ENCODE measurements at places on chromosomes 7 and 10. TPM values are rescaled to one million over a fixed set of nuclear protein-coding genes. Genes with fewer than 3 reads are reported as not detected.

The UCMA gene
- total RNA-seq = not detected

The HMX3 gene
- not detected for total RNA-seq

The PODXL gene
- 27.9 TPM for total RNA-seq

The NET1 gene
- total RNA-seq = 69.9 TPM

The TUBB8 gene
- total RNA-seq = not detected

The TECPR1 gene
- 20.9 TPM for total RNA-seq

- no peak for DNase-seq
Observed at GRCh38 chr7:50663396-50664102, 98.3 kb upstream of the DDC start.

GRCh38 chr10:63769367-63769766, 248.2 kb downstream of the REEP3 start:
- DNase-seq = no peak

DNA sequence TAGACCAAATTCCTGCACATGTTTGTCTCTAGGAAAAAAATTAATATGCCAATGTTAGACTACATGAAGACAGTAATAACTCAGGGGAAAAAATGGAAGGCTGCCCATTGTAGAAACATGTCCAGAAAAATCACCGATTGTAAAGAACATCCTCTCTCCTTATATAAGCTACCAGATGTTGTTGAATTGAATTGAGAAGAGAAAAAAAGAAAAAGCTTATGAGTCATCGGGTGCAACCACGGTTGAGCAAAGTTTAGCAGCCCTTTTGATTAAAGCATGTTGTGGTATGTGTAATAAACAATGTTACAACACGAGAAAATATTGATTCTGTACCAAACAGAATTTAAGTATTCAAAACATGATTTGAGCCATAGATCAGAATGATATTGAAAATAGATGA, 102.3 kb upstream of the ARHGAP21 start:
- DNase-seq = no peak

DNA sequence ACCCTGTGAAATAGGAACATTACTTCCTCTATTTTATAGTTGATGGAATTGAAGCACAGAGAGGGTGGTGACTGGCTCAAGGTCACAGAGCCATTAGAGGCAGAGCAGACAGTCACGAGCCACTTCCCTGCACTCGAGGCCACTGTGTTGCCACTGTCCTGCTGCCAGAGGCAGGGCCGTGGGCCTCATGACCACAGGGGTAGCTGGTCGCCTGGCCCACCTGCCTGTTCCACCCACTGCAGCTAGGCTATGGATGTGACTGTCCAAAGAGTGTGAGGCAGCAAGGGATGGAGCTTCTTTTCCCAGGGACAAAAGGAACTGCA, 38.2 kb downstream of the RPS24 start:
- DNase-seq = no peak

DNA sequence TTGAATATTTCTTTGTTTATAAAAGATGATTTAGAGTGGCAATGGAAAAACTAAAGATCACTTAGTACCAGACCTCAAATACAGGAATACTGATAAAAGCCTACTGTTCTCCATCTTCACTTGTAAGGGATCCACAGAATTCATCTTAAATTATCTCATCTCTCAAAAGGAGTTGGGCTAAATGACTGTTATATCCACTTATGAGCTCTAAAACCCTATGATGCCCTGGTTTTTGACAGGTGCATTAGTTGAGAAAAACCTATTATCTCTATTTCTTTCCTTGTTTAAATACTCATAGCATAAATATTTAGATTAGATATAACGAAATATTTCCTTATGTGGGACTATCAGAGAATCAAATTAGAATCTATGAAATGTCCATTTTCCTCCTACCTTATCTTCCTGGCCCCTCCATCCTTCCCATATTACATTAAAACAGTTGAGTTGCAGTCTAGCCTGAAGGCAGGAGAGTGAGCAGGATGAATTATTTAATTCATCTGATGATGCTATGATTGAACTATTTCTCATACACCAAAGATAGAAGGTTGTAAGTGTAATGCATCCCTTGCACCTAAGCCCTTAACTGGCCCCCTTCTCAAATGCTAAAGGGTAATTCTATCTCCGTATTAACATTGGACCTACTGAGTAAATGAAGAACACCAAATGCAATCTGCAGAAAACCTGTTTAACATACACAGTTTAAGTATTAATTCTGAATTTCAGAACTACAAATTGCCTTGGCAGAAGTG, 29.7 kb downstream of the PPP3CB start:
- no peak for DNase-seq

DNA sequence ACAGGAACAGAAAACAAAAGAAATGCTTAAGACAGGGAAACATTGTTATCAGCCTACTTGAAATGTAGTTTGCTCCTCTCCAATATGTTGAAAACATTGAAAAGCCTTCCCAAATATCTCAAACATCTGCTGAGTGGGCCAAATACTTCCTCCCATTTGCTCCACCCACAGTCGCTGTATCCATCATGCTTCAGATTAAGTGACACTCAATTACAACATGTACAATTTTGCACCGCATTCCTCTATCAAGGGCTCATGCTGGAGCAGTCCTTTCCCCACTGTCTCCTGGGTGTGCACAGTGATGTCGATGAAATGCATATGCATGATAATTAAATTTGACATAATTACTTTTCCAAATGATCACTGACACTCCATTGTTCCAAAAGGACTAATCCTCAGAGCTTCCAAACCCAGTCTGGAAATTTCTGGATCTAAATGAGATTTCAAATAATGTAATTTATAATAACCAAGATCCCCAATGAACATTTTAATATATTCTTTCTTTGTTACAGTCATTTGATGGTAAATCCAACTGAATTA, 604.6 kb downstream of the GRID1 start:
- DNase-seq = no peak

DNA sequence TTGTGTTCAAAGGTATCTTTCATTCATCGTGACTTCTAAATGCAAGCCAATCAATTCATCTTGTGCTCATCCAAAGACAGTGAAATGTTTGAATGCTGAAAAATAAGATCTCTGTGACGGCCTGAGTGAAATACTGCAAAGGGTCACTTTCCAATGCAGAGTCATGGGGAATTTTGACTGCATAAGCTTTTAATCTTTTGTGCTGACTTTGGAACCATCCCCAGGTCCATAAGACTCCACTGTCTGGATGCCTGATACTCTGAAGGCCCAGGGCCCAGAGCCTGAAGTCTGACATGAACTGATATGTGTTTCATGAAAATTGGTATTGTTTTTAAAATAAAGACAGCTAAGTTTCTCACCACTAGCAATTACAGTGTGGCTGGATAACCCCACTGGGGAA, 39.0 kb downstream of the PPP1R3C start:
- no peak for DNase-seq

DNA sequence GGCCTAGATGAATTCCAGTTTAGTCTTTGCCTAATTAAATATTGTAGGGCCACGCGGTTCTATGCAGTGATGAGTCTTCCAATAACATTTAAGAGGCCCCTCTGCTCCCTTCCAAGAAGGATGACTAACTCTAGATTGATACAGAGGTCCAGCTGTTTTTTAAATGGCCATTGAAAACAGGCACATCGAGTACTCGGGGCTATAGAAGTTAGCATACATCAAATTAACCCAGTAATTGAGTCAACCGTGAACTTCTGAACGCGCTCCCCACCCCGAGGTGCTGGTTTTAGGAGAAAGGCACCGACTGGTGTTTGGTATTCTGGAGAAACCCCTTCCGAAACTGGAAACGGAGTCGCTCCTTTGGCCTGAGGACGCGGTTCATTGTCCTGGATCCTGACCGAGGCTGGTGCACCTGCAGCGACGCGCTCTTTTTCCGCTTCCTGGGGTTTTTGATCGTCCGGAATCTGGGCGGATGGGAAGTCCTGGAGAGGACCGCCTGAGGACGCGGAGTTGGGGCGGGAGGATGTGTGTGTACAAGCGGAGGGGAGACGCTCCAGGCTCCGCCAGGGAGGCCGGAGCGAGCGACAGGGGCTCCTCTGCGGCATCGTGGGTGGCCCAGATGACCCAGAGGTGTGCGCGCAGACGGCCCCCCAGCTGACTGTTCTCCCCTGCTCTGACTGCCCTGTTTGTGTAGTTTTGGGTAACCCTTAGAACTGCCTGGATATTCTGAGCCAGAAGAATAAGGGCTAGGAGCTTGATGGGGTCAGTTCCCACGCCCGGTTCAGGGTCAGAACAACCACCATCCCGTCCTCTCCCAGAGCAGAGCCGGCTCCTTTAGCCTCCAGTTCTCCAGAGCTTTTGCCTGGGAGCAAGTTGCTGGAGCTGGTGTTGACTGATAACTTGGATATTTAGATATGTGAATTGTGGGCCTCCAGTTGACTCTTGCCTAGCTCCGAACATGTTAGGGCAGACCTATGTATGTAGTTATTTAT, 711 bp downstream of the FAM221A start:
- DNase-seq = no peak

DNA sequence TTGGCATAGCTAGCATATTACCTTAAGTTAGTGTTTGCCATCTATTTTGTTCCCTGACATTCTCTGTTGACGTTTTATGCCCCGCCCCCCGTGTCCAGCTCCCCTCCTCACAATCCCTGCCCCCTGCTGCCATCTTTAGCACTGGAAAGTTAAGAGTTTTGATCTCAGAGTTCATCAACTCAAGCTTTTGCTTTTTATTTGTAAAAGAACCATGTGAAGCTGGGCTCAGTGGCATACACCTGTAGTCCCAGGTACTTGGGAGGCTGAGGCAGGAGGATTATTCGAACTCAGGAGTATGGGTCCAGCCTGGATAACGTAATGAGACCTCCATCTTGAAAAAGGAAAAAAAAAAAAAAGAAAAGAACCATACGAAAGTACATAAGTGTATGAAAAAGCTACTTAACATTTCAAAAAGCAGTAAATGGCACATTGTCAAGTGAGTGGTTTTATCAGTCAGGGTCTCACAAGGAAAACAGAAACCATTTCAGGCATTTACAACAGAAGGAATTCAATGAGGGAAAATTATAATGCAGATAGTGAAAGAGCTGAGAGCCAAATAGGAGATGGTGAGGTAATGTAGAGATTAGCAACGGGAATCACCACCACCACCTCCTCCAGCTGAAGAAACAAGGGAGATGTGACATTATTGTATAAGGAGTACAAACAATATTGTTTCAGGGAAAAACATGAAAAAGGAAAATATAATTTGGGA, 64.9 kb downstream of the MCU start:
- no peak for DNase-seq

DNA sequence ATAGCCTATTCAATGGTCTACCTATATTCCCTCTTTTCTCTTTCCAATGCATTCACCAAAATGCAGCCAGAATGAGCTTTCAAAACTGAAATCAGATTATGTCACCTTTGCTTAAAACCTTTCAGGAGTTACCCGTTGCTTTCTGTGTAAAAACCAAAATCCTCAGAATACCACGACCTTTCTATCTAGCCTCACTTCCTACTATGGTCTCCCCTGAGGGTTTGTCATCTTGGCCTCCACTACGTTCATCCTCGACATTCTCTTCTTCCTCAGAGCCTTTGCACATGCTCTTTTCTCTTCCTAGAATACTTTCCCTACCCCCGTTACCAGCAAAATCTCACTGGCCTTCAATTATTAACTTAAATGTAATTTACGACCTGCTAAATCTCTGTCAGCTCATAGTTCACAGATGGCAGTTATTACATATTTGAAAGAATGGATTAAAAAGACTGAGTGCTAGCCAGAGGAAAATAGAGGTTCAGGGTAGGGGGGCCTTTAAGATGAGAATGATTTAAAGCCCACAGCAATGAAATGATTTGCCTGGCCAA, 380.8 kb upstream of the C7orf33 start:
- no peak for DNase-seq

GRCh38 chr7:37531225-37531624, 82.6 kb upstream of the ELMO1 start:
- no peak for DNase-seq

GRCh38 chr10:106931853-106932249, 232.7 kb downstream of the SORCS1 start:
- no peak for DNase-seq

GRCh38 chr7:113414401-113415035, 296.2 kb upstream of the SMIM30 start:
- no peak for DNase-seq

GRCh38 chr10:31961277-31962074, 32.8 kb upstream of the ARHGAP12 start:
- DNase-seq = no peak
